AML-193 (cell line): ENCODE measurements at places on chromosomes 3 and 15.

DNA sequence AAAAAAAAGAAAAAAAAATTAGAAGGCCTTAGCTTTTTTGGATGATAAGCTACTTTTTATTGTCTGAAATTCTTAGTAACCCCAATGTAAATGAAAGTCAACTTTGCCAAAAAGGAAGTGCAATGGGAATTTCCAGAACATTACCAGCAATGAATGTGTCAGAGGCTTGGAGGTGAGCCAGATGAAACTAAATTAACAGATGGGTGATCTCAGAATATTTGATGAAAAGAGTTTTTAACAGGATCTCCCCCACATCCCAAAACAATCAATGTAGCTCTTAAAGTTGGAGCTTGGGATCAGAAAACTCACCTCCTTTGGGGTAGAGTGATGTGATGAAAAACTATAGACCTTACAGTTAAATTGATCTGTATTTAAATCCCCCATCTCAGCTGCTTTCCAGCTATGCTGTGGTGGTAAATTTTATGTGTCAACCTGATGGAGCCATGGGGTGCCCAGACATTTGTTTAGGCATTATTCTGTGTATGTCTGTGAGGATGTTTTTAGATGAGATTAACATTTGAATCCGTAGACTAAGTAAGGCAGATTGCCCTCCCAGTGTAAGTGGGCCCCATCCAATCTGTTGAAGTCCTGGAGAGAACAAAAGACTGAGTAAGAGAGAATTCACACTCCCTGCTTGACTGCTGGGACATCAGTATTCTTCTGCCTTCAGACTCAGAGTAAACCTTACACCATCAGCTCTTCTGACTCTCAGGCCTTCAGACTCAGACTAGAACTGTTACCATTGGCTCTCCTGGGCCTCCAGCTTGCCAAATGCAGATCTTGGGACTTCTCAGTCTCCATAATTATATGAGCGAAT, 84.3 kb upstream of the TNFSF10 start:
- no peak for DNase-seq

- peak; percentile 55 for DNase-seq
Observed at GRCh38 chr3:49295489-49296058, 18.5 kb upstream of the C3orf62 start.

DNA sequence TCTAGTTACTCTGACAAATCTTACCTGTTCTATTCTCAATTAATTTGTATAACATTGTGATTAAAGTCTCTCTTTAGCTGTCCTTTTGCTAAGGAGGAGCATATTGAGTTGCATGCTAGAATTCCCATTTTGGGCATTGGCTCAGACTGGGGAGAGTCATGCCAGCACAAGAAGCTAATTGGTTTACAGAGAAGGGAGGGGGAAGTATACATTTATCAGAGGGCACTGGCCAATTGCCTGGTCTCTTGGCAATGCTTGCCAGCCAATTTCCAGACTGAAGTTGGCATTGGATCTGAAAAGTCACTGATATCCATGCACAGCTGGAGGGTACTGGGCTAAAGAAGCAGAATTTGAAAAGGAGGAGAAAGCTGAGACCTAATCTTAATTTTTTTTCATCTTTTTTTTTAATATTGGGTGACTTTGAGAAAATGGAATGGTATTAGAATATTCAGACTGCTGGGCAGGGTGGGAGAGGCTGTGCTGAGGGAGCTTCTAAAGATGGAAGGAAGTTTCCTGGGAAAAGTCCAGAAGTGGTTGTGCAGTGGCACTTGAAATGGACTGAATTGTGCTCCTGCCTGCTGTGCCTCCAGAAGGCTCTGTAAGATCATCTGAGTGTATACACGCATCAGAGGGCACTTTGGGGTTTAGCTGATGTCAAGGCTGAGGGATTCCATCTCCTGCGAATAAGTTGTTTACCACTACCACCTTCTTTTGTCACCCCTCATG, 365.2 kb upstream of the DPH6 start:
- DNase-seq = no peak

DNA sequence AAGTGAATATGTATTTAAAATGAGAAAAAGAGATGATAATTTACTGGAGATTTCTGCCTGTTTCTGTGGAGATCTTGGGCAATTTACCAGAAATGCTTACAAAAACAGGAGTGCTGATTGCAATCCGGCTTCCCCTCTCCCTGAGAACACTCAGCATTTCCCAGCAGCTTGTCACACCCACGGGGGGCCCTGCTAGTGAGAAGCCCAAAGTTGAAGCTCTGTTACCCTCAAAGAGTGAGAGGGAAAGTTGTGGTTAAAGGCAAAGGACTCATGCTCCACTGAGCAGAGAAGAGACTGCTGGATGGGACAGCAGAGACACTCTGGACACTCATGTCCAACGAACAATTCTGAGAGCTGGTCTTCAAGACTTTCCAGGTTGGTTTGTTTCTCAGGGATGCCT, 2.9 kb downstream of the MCTP2 start:
- DNase-seq = no peak

DNA sequence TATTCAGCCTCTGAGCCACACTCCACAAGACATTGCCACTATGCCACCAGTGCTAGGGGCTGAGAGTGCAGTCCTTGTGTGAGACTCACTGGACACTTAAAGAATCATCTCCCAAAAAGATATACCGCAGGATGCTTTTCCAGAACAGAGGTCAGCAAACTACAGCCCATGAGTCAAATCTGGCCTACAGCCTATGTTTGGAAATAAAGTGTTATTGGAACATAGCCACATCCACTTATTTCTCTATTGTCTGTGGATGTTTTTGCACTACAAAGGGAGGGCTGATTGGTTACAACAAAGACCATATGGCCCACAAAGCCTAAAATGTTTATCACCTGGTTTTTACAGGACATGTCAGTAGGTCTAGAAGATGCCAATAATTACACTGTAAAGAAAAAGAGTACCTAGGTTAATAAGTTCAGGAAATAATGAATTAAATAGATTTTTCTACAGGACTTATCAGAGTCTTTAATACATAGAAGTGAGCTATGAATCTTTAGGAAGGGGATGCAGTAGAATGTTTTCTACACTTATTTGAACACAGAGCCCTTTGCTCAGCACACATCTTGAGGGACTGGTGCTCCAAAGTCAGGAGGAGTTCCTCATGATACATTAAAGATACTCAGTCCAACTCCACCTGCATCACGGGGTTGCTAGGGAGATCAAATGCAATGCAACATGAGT, 26.3 kb downstream of the SRGAP3 start:
- no peak for DNase-seq

- DNase-seq = no peak
Observed at GRCh38 chr15:77446840-77447390, 26.2 kb downstream of the HMG20A start.

GRCh38 chr15:29452881-29453731, 183.5 kb upstream of the NSMCE3 start:
- no peak for DNase-seq

DNA sequence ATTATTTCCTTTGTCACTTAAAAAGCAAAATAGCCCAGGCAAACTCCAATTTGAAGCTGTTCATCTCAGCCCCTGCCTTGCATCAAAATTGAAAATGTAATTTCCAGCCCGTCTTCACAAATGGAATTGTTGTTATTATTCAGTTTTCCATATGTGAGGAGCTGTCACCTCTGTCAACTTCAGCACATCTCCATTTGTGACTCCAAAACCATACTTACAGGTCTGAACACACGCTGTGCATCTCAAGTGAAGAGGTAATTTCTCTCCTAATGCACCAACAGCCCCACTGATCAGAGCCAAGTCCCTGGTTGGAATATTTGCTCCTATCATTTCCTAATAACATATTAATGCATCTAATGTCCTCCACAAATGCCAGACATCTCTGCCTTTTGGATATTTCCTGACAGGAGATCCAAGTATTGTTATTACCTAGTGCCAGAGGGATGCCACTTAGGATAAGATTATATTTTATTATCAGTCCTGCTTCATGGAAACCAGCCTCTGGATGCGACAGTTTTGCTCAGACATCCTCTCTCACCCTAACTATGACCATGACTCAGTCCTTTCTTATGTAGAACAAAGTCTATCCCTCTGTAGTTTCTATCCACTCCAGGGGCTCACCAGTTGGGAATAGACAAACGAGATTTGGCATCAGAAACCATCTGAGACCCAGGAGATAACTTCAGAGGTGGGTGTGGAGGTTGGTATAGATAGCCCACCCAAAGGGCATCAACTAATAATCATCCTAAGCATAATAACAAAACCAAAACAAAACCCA, 379.8 kb downstream of the VPS13C start:
- no peak for DNase-seq

DNA sequence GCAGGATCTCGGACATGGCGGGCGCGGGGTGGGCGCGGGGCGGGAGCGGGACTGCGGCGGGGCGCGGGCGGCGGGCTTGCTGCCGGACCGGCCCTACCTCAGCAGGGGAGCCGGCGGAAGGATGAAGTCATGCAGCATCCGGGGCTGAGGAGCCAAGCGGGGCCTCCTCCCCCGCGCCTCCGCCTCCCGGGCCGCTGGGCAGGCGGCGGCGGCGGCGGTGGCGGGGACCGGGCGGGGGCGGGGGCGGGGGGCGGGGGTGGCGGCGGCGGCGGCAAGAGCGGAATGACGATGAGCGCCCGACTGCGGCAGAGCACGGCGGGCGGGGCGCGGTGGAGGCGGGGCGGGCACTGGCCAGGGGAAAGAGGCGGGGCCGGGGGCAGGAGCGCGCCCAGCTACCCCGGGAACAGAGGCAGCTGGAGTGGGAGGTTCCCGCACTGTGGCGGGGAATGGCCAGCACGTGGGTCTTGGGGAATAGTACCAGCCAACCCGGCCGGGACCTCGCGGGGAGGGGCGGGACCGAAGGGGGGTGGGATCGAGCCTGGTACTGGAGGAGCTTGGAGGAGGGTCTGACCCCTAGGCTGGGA, at the start of gene CAMK2N2:
Gene CAMK2N2, minus strand, starts transcription at position 284 of the 584 bp plus-strand sequence. Its CDS starts 268 bp downstream, at position 16.
- DNase-seq = peak; percentile 73

DNA sequence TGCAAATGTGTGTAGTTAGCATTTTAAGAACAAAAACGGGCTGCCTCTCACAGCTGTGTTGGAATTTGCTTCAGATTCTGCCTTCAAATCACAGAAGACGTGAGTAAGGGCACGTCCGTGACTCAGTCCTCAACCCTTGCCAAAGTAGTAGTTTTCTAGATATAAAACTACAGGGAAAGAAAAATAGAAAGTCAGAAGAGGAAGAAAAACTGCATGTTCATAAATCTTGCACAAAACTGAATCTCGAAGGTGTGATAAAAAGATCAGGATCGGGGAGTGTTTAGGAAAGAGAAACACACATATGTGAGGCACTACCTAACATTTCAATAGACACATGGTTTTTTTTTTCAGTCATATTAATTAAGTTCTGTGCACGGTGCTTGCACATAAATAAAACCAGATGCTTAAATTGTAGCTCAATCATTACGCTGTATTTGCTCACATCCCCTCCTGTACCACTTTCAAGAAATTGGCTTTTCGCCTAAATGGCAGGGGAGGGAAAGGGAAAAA, 71.7 kb downstream of the P3H2 start:
- DNase-seq = no peak

GRCh38 chr3:152043620-152044019, 170.2 kb downstream of the SUCNR1 start:
- DNase-seq = no peak

DNA sequence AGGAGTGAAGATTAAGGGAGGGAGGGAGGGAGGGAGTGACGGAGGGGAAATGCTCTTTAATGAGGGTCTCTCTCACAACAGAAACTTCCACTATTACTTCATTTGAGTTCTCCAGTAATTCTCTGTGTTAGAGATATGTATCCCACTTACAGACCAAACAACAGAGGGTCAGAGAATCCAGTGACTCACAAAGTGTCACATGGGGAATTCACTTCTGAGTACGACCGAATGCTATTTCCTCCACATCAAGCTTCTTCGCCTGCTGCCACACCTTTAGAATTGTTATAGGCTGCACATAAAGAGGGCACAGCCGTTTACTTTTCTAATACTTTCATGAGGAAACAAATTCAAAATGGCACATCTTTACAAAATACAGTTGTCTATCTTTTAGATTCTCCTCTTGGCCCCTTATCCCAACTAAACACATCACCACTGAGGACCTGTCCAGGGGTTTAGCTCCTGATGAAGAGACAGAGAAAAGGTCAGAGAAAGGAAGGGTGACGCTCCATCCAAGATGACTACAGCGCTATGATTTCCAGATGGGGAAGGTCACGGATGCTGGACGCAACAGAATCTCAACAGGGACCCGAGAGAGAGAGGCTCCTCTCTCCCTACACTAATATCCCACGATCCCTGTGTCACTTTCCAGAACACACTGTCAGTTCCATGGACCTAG, 119.0 kb downstream of the XXYLT1 start:
- no peak for DNase-seq

GRCh38 chr3:14231998-14232501, 53.4 kb downstream of the LSM3 start:
- no peak for DNase-seq

- DNase-seq = no peak
Observed at GRCh38 chr3:140252812-140253656, 318.0 kb downstream of the CLSTN2 start.

DNA sequence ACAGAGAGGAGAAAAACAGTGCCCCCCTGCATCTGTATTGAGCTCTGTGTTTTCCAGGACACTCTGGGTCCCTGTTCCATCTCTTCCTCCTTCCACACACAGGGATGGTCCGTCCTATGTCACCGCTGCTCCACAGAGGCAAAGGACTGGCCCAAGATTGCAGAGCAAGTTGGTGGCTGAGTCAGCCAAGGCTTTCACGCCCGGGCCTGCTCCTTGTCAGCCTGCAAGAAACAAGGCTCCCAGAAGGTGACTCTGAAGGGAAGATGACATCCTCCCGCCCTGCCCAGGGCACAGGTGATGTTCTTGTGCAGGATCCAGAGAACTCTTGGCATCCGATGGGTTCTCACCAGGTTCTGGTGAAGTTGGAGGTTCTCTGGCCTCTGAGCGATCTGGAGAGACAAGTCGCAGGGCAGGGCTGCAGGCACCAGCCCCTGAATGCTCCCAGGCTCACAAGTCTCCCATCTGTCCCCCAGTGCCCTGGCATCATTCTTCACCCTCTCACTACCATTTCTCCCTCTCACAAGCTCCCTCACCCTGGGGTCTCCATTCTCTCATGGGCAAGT, 138.6 kb downstream of the MEGF11 start:
- no peak for DNase-seq

DNA sequence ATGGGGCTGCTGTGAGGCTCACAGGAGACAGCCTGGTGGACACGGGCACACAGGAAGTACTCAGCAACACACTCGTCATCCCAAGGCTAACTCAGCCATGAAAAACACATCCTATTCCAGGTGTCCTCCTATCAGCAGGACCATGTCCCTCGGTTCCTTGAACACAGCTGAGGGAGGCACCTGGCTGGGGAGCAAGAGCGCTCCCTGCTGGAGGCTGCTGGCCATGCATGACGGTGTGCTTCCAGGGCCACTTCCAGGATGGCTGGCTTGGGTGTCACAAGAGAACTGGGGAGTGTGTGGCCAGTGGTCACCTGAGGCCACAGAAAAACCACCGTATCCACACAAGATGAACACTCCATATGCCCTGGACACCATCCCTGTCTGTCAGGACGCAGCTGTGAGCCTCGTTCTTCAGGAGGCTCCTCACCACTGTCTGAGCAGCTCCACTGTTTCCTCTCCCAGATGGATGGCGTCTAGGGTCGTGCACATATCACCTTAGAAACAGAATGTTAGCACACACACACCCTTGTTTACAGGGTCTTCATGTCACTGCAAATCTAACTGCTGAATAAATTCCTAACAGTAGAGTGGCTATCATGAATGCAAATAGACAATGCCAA, 31.0 kb downstream of the POC1A start:
- DNase-seq = peak; percentile 53
